ENCODE measurements at places on chromosomes 5 and 9.

DNA sequence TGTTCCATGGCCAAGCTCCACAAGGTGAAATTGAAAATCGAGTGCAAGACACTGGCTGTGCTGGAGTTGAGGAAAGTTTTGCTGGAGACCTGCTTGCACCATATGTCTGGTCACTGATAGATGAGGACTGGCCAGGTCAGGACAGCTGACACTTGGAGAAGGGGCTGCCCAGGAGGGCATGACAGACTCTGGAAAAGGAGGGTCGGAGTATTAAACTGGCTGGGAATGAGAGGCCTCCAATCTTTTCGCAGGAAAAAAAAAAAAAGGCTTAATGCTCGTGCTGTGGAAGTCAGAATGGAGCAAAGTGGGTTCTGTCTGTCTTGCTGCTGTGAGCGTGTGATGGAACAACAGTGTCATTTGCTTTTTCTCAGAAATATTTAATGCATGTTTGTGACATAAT lies 5.5 kb downstream of the TENT4A start:
- DNase-seq = no peak

DNA sequence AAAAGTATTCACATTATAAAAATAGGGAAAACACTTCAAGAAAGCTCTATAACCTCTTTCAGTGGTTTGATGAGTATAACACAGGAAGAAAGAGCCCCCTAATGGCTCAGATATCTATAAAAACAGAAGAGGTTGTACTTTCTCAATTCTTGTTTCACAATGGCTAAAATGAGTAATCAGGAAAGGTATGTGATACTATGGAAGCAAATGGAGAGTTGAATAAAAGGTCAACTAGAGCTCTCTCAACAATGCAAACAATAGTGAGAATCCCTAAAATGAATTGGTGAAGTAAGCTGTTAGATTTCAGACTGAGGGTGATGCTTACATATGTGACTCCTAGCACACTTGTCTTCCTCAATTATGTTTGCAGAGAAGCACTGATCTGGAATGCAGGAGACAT lies 584.6 kb upstream of the CDH18 start:
- DNase-seq = no peak

- no peak for DNase-seq
Measured at GRCh38 chr5:115313052-115313451, 16.6 kb upstream of the CCDC112 start.

DNA sequence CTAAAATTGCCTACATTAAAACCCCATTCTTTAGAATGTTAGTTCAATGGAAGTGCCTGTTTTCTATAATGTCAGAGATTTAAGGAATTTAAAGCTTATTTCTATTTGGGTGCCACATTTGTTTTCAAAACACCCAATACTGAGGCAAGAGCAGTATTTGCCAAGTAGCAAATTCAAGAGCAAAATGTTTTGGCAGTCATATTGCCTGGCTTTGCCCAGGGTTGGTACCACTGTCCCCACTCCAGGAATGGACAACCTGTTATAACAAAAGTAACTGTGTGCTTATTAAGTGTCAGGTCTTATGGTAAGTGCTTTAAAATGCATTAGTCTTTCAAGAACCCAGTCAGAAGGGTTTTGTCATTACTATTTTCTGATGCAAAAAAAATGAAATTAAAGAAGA lies 19.3 kb downstream of the ITGA1 start:
- DNase-seq = no peak

- no peak for DNase-seq
Measured at GRCh38 chr9:76655971-76656370, 108.3 kb upstream of the PCA3 start.

GRCh38 chr9:107922260-107922659 lies 432.7 kb upstream of the KLF4 start:
- no peak for DNase-seq

- DNase-seq = no peak
Measured at GRCh38 chr9:113389451-113389850, 11.6 kb downstream of the ALAD start.

GRCh38 chr5:173139631-173140030 lies 4.7 kb upstream of the BNIP1 start:
- DNase-seq = no peak

GRCh38 chr5:26700759-26701384 lies 337.5 kb downstream of the CDH9 start:
- DNase-seq = no peak

GRCh38 chr9:16704116-16705110 lies 166.1 kb downstream of the BNC2 start:
- DNase-seq = peak; percentile 81

GRCh38 chr5:172999372-172999973 lies 15.9 kb downstream of the ATP6V0E1 start:
- no peak for DNase-seq

- no peak for DNase-seq
Measured at GRCh38 chr5:124825983-124826337, 79.5 kb upstream of the ZNF608 start.

GRCh38 chr9:116484492-116485061 lies 202.5 kb upstream of the TRIM32 start:
- no peak for DNase-seq

DNA sequence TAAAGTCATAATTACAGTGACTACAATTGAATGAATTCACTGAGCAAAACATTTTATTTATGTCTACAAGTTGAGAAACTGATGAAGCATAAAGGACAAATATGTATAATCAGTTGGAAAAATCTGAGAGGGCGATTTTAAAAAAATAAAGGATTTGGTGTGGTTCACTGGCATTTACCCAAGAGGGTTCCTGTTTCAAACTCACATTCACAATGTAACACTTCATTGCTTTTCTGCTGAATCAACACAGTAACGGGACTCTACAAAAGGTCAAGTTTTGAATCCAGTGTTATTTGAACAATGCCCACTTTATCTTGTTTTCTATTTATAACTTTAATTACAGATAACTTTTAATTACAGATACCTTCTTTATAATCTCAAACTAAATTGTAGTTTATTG lies 138.6 kb downstream of the NUDT12 start:
- DNase-seq = no peak

- DNase-seq = no peak
Measured at GRCh38 chr5:98775246-98776065, 2.0 kb downstream of the RGMB start.

- DNase-seq = no peak
Measured at GRCh38 chr9:108017671-108018070, 528.1 kb upstream of the KLF4 start.

DNA sequence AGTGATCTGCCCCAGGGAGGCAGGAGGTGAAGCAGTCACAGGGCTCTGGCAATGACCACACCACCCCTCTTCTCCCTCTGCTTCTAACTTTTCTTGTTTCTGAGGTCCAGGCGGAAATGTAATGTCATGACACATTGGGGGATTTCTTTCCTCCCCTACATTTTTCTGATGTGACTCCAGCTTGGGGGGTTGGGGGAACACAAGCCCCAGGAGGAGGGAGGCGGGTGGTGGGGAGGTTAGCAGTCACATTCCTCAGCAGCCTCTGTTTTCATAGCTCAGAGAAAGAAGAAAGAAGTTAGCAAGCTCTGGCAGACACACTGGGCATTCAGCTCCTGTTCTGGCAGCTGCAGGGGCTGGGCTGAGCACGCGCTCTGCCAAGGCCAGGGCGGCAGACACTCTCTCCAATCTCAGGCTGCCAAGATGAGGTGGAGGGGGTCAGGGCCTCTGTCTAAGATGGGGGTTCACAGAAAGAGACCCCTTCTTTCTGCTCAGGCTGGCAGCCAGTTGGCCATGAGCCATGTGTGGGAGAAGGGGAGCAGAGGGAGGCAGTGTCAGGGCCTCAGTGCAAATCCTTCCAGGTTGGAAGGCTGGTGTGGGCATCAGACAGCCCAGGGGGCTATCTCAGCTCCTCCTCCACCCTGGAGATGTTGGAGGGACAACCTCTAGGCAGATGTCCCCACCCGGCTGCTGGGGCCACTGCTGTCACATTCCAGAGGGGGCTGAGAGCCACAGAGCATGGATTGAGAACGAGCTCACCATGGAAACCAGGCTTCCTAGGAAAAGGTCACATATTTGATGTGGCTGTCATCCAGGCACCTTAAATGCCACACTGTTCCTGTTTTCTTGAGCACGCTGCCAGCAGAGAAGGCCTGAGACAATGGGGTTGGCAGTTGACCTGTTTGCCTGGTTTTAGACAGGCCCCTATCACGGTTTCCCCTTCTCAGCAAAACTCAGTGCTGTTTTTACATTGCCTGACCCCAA lies 20.1 kb upstream of the PFDN1 start:
- peak; percentile 95 for DNase-seq

DNA sequence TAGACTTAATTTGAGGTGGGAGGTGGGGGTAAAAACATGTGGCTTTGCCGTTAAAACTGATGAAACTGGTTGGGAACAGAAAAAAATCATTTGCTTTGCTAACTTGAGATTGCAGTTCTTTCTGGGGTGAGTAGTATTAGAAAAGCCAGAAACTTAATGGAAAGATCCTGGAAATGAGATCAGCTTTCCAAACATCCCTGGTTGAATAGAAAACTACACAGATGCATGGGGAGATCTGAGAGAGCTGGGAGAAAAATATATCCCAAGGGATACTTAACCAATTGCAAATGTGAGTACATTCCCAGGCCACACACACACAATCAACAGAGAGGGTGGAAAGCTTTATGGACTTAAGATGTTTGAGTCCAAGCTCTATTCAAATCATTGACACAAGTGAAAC lies 222.3 kb downstream of the YTHDC2 start:
- no peak for DNase-seq

DNA sequence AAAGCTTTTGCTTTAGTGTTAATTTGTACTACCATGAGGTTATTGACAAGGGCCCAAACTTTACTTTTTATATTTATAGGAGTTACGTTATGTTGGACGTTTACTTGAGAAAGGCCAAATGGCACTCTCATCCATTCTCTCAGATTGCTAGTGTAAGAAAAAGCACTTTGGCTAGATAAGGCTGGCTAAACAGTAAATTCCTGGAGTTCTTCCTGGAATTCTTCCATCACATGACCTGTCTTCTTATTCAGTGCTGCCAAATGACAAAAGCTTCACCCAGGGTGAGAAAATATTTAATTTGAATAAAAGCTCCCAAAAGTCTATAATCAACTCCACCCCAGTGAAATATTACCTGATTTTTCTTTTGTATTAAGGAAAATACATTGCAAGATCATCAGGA lies 1568.9 kb upstream of the ACO1 start:
- DNase-seq = no peak

GRCh38 chr5:80141147-80141671 lies 106.1 kb downstream of the THBS4 start:
- DNase-seq = peak; percentile 94

DNA sequence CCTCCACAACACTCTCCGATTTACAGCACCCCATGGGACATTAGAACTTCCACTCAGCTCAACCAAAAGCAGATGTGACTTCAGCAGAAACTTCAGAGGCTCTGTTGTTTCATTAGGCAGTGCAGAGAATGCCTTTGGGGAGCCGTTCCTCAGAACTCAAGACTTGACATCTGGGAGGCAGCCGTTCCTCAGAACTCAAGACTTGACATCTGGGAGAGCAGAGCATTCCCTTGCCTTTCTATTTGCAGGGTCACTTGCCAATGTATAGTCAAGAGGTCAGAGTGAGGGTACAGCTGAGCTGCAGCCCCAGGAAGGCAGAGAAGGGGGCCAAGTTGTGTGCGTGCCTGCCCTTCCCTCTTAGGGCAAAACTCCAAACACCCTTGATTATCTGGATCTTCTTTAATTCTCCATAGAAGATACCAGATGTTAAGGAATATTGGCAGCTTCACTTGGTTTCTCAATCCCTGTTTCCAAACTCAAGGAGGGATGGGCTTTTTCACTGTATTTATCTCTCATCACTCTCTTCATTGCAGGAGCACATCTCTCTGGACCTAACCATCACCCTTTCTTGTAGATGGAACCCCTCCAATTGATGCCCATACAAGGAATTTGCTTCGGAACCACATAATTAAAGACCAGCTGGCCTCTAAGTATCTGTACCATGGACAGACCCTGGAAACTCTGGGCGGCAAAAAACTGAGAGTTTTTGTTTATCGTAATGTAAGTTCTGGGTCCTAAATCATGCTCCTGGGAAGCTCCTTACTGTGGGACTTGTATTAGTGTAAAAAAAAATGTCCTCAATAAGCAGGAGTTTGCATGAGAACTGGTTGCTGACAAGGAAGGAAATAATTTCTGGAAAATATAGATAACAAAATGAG lies 25.6 kb downstream of the TGFBI start:
- peak; percentile 91 for DNase-seq

DNA sequence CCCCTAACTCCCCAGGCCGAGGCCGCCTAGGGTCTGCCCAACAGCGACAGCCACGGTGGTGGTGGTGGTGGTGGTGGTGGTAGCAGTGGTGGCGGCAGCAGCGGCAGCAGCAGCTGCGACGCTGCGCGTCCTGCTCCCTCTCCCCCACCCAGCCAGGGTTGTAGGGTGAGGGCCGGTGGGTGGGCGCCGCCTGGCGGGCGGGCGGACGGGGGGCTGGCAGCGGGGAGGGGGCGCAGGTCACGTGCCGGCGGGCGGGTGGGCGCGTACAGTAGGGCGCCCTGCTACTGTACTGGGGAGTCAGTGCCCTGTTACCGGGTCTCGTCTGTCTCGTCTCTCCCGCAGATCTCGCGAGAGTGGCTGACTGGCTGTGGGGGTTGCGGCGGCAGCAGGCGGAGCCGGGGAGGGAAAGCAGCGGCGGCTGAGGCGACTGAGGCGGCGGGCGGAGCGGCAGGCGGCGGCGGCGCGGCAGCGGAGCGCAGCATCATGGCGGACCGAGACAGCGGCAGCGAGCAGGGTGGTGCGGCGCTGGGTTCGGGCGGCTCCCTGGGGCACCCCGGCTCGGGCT lies at the start of gene PURA:
TSS of gene PURA (plus strand) at position 411 of the 565 bp plus-strand sequence. CDS start at position 484, 73 bp downstream.
- peak; percentile 92 for DNase-seq

DNA sequence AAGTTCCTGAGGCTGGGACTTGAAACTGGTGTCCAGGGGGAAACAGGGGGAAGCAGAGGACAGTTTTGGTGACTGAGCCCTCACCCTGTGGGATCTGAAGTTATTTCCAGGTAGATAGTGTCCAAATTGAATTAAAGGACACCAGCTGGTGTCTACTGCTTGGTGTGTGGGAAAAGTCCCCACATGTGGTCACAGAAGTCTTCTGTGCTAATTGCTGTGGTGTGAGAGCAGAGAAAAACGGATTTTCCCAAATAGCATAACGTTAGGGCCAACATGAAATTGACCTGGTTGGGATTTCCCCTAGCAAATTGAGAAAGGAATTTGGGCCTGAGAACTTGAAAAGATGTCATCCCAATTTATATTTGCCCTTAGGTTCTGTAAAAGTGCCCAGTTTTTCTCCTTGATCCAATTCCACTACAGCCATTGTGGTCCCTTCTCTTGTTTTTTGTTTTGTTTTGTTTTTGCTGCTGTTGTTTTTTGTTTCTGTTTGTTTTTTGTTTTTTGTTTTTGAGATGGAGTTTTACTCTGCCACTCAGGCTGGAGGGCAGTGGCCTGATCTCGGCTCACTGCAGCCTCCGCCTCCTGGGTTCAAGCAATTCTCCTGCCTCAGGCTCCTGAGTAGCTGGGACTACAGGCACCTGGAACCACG lies 5.6 kb upstream of the STARD4 start:
- DNase-seq = no peak

Measured in AG10803 (cell line).